T-helper 1 cell (primary cell): ENCODE measurements at places on chromosomes 16 and 17.
A peak's percentile ranks its signal among the peaks of the same experiment; 100 is the strongest.

GRCh38 chr16:13680021-13680889, 239.7 kb upstream of the ERCC4 start:
- DNase-seq, result no peak

GRCh38 chr17:3004150-3004801, 59.1 kb downstream of the OR1D5 start:
- DNase-seq, result peak; percentile 40

DNA sequence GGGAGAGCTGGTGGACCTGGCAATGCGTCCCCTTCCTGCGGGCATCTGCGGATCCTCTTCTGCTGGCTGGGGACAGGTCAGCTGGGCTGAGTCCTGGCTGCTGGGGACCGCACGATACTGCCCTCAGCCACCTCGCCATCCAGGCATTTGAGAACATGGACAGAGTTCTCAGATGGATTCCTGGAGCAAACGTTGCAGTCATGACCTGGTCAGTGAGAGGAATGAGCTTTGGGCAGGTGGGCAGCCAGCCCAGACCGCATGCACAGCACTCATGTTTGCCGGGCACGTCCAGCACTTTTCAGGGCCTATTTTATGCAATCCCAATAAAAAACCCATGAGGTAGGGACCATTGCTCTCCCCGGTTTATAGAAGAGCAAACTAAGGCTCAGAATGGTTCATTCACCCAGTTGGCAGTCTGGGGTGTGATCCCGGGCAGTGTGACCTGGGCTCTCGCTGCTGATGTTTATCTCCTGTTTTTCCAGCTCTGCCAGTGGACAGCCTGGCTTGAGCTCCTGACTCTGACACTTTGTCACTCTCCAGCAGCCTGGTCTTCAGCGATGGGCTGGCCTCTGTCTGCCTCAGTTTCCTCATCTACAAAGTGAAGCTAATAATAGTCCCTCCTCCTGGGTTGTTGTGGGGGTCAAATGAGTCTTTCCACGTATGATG, 294.7 kb downstream of the IRF8 start:
- no peak for DNase-seq

DNA sequence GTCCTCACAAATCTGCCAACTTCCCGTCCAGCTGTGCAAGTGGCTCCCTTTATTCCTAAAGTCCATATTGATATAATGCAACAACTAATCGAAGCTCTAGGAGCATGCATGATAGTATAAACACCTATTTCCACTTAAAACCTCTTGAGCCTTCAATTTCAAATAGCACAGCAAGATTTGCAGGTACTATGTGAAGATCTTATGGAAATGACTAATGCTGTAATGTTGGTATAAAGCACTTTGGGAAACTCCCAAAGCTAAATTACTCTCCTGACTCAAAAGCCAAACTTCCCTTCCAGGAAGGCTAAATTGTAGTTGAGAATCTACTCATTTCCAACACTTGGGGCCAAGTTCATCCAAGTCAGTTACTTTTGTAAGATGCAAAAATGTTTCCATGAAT, 287.6 kb upstream of the CDH11 start:
- DNase-seq, result no peak

- no peak for DNase-seq
Observed at GRCh38 chr16:47861999-47862398, 293.8 kb downstream of the ABCC12 start.
